ENCODE measurements at places on chromosomes 4 and X. TPM values are rescaled to one million over a fixed set of nuclear protein-coding genes. Genes with fewer than 3 reads are reported as not detected.

HMX1 gene
- not detected for total RNA-seq

DNA sequence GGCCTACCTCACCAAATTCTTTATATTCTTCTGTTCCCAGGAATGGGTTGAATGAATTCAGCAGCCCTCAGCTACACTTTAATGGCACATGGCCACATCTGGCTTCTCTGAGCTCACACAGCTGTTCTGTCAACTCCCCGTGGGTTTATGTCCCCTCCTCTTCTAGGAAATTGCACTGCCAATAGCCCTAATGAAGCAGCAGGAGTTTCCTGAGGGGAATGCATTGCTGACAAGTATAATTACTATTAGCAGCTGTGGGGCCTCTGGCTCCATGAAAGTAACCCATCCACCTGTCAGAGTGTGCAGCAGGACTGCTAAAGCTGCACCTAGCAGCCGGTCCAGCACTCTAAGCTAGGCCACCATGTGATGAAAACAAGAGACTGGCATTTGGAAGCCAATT lies 50.3 kb downstream of the FTHL17 start:
- no peaks in the 10 kb centered on the region for H3K27me3 ChIP-seq
- no peak overlapping the region for H3K4me3 ChIP-seq
- no peak for DNase-seq
- no peaks in the 10 kb centered on the region for H3K36me3 ChIP-seq

MED12 gene
- total RNA-seq: 56.6 TPM

DNA sequence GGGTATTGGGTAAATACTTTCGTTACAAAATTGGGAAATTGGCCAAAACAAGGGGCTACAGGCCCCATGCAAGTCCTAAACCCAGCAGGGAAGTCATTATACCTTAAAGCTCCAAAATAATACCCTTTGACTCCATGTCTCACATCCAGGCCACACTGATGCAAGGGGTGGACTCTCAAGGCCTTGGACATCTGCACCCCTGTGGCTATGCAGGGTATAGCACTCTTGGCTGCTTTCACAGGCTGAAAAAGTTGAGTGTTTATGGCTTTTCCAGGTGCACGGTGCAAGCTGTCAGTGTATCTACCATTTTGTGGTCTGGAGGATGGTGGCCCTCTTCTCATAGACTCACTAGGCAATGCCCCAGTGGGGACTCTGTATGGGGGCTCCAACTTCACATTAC lies 326.5 kb downstream of the TEX13C start:
- no peaks in the 10 kb centered on the region for H3K27me3 ChIP-seq
- no peak overlapping the region for H3K27ac ChIP-seq
- no peaks in the 10 kb centered on the region for H3K36me3 ChIP-seq
- H3K4me1 ChIP-seq: no peaks in the 10 kb centered on the region
- no peak for DNase-seq

- no peaks in the 10 kb centered on the region for H3K27me3 ChIP-seq
- H3K4me3 ChIP-seq: no peak overlapping the region
- no peak overlapping the region for H3K27ac ChIP-seq
- no peak for DNase-seq
Measured at GRCh38 chr4:142272452-142272851, 573.6 kb downstream of the INPP4B start.

ZCCHC18 gene
- 0.65 TPM for total RNA-seq

RRAGB gene
- total RNA-seq: 6.6 TPM

CYLC1 gene
- not detected for total RNA-seq

DNA sequence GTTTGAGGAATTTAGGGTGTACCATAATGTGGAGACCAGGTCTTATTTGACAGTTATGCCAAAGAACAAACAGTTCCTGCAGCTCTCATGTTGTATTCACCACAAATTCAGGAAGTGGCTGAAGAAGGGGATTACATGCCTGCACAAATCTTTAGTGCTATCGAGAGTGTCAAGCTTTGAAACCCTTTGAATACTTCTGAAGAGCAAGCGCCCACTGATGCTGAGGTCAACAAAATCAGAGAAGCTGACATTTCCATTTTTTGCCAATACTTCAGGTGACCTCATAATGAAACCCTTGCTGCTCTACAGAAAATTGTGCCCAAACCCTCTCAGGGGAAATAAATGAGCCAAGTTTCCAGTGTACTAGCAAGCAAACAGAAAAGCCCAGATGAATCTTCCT lies 28.4 kb downstream of the PAK3 start:
- no peak overlapping the region for H3K4me3 ChIP-seq
- no peak overlapping the region for H3K27ac ChIP-seq
- no peaks in the 10 kb centered on the region for H3K27me3 ChIP-seq
- no peaks in the 10 kb centered on the region for H3K36me3 ChIP-seq

GRCh38 chr4:177401658-177402273 lies 40.5 kb downstream of the AGA start:
- peak; percentile 10 for DNase-seq
- H3K27me3 ChIP-seq: peaks cover 1% of the 10 kb centered on the region
- H3K4me1 ChIP-seq: peaks cover 48% of the 10 kb centered on the region
- H3K36me3 ChIP-seq: peaks cover 25% of the 10 kb centered on the region

- DNase-seq: no peak
- no peaks in the 10 kb centered on the region for H3K36me3 ChIP-seq
- peaks cover 5% of the 10 kb centered on the region for H3K27me3 ChIP-seq
- H3K4me1 ChIP-seq: peaks cover 16% of the 10 kb centered on the region
- no peak overlapping the region for H3K27ac ChIP-seq
- H3K4me3 ChIP-seq: no peak overlapping the region
Measured at GRCh38 chr4:48031802-48032525, 15.4 kb downstream of the NIPAL1 start.

DNA sequence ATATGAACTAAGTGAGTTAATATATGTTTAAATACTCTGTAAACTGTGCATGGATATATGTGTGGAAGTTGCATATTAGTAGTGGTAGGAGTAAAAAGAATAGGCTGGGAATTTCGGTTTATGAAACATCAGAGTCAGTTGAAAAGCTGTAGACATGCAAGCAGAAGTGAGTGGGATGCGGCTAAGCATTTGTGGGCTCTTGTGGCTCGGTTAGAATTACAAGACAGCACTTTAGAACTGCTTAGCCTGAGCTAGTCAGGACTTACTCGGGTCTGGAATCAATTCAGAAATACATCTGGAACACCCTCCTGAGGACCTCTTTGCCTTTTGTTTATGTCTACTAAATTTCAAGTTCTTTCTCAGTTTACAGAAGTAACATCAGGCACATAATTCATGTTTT lies 93.6 kb downstream of the AFF2 start:
- DNase-seq: no peak
- H3K27me3 ChIP-seq: no peaks in the 10 kb centered on the region
- H3K4me1 ChIP-seq: no peaks in the 10 kb centered on the region
- H3K27ac ChIP-seq: no peak overlapping the region
- no peak overlapping the region for H3K4me3 ChIP-seq

GRCh38 chr4:183760326-183760725 lies 101.2 kb downstream of the TRAPPC11 start:
- no peaks in the 10 kb centered on the region for H3K36me3 ChIP-seq
- no peak overlapping the region for H3K4me3 ChIP-seq
- H3K4me1 ChIP-seq: no peaks in the 10 kb centered on the region
- H3K27ac ChIP-seq: no peak overlapping the region

DMD gene
- total RNA-seq: 0.57 TPM

GRCh38 chr4:84325625-84326024 lies 173.5 kb downstream of the NKX6-1 start:
- H3K36me3 ChIP-seq: no peaks in the 10 kb centered on the region
- no peak for DNase-seq
- H3K4me3 ChIP-seq: no peak overlapping the region
- H3K27ac ChIP-seq: no peak overlapping the region

P2RY4 gene
- total RNA-seq: 0.12 TPM

- no peak for DNase-seq
- peak overlapping the region; percentile 98 for H3K4me3 ChIP-seq
- peak overlapping the region; percentile 99 for H3K27ac ChIP-seq
- no peaks in the 10 kb centered on the region for H3K27me3 ChIP-seq
- peaks cover 19% of the 10 kb centered on the region for H3K36me3 ChIP-seq
- peaks cover 16% of the 10 kb centered on the region for H3K4me1 ChIP-seq
Measured at GRCh38 chrX:74613370-74614092, 893 bp downstream of the RLIM start.
